ENCODE measurements at places on chromosomes 5 and 9. TPM values are rescaled to one million over a fixed set of nuclear protein-coding genes. Genes with fewer than 3 reads are reported as not detected.

Gene UNC13B
- 79.8 TPM for polyA plus RNA-seq

Gene GFPT2
- 7.1 TPM for polyA plus RNA-seq

Gene BTNL9
- polyA plus RNA-seq: 12.0 TPM

Gene SPATA31A6
- not detected for polyA plus RNA-seq

Gene SHOC1
- 0.35 TPM for polyA plus RNA-seq

Gene CCDC192
- polyA plus RNA-seq: 0.93 TPM

Gene NKD2
- polyA plus RNA-seq: 16.6 TPM

Gene DND1
- polyA plus RNA-seq: 0.68 TPM

- DNase-seq: no peak
Measured at GRCh38 chr9:89359751-89360261, 41.5 kb downstream of the SECISBP2 start.

GRCh38 chr5:89343666-89344065, 460.7 kb upstream of the MEF2C start:
- no peak for DNase-seq

DNA sequence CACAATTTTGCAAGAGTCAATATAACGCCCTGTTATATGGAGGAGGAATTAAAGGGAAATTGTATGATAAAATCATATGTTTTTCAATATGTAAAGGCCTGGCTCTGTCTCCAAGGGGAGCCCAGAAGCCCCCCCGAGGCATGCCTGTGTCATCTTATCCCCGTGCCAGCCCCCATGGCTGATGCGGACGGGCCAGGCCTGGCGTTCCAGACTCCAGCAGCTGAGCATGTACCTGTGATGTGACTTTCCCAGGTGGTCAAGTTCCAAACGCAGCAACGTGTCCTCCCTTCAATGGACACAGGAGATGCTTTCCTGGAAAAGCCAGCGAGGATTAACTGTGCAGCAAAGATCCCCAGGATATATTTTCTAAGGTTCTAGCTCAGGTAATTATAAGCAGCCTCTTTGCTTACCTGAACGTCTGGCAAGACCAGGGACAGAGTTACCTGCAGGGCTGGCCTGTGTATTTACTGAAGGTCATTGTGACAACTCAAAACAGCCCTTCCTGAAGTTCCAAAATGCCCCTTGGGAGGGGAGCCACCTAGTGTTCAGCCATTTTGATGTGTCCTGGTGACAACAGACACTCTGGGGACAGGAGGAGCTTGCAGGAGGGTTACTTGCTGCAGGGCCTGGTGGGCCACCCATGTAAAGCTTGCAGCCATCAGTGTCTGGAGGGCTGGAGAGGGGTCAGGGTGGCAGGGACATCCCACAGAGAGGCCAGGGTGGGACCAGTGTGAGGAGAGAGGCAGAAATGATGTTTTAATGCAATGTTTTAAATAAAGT, 53.3 kb upstream of the RNU6ATAC start:
- no peak for DNase-seq
